Gastroesophageal sphincter (tissue), 4 donors: ENCODE measurements at places on chromosomes 16 and 17. TPM values are rescaled to one million over a fixed set of nuclear protein-coding genes. Genes with fewer than 3 reads are reported as not detected.

- H3K36me3 ChIP-seq = peaks cover 5% of the 10 kb centered on the region
- H3K4me3 ChIP-seq = peak overlapping the region; percentile 90
- no peak for ATAC-seq
- no peaks in the 10 kb centered on the region for H3K4me1 ChIP-seq
These were observed 1.0 kb downstream of the EIF1 start for GRCh38 chr17:41689497-41690299.

- no peak for ATAC-seq
- no peaks in the 10 kb centered on the region for H3K4me1 ChIP-seq
- H3K36me3 ChIP-seq = no peaks in the 10 kb centered on the region
- no peak overlapping the region for H3K4me3 ChIP-seq
- peaks cover 6% of the 10 kb centered on the region for H3K27me3 ChIP-seq
These were observed 452.4 kb upstream of the RBFOX1 start for GRCh38 chr16:6880263-6880662.

SOST gene
- total RNA-seq = not detected

SOX15 gene
- 9.0 TPM for total RNA-seq

DNA sequence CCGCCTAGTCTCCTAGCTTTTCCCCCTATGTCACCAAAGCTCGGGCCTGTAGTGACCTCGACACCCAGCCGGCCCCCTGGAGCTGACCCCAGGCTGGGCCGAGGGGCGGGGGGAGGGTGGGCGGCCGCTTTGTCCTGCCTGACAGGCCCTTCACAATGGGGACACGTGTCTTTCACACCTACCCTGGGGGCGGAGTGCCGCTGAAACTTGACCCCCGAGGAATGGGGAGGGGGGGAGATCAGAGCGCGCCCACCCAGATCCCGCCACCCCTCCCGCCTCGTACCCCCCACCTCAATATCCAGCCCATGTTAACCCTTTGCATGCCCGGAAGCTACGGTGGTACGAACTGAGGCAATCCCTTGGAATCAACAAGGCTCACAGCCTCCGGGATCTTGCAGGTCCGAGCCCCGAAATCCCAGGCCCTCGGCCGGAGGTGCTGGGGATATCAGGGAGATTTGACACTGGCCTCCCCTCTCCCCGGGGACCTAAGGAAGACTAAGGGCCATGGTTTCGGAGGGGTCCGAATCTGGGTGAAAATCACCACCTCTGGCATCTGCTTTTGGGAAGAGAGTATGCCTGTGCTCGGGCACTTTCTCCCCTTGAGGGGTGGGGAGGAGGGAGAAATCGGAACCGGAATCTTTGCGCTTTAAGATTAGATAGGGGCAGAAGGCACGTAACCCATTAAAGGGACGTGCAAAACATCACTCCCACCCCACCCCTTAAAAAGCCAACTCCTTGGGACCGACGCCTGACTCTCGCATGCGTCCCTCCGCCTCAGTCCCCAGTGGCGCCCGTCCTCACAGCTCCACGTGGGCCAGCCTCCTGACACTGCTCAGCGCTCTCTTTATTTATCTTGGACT lies 2.6 kb downstream of the NOG start:
- peaks cover 75% of the 10 kb centered on the region for H3K27me3 ChIP-seq
- ATAC-seq = no peak
- peaks cover 40% of the 10 kb centered on the region for H3K4me1 ChIP-seq
- H3K4me3 ChIP-seq = no peak overlapping the region
- H3K36me3 ChIP-seq = no peaks in the 10 kb centered on the region

GRCh38 chr17:28728364-28729200 lies at the start of gene NEK8:
Gene NEK8 (plus strand): TSS chr17:28728788. CDS start chr17:28728814, 26 bp downstream.
- peaks cover 14% of the 10 kb centered on the region for H3K36me3 ChIP-seq
- no peaks in the 10 kb centered on the region for H3K27me3 ChIP-seq
- H3K4me1 ChIP-seq = no peaks in the 10 kb centered on the region
- peak within 1 kb of the TSS; percentile 97 for H3K27ac ChIP-seq
- ATAC-seq = peak; percentile 76
- H3K4me3 ChIP-seq = peak within 1 kb of the TSS; percentile 79
